ENCODE measurements at places on chromosomes 11 and 22.
A peak's percentile ranks its signal among the peaks of the same experiment; 100 is the strongest.

DNA sequence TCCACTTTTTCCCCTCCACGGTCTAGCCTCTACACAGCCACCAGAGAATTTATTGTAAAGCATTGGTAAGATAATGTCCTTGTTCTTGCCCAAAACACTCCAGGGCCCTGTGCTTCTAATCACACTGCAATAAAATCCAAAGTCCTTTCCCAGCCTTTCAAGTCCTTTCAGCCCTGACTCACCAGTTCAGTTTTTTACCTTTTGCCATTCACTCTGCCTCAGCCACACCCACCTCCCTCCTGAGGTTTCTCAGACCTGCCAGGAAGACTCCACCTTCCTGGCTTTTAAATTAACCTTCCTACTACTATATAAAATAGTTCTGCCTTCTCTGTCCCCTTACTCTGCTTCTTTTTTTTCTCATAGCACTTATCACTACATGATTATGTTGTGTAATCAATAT lies 91.0 kb upstream of the ARHGAP32 start:
- DNase-seq: no peak

DNA sequence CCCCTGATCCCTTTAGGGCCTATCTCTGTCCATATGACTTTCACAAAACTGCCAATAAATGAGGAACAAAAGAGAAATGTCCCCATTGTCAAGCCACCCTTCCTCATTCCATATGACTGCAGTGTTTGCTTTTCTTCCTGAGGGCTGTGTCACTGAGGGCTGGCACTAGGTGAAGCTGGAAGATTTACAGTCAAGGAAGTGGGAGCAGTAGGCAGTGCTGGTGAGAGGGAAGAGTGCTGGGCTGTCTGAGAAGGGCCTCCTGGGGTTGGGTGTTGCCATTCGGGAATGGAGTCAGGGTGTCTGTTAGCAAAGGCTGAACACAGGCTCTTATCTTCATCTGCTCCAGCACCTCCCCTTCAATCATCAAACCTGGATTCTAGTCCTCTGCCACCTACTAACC lies 30.9 kb downstream of the INSC start:
- no peak for DNase-seq

DNA sequence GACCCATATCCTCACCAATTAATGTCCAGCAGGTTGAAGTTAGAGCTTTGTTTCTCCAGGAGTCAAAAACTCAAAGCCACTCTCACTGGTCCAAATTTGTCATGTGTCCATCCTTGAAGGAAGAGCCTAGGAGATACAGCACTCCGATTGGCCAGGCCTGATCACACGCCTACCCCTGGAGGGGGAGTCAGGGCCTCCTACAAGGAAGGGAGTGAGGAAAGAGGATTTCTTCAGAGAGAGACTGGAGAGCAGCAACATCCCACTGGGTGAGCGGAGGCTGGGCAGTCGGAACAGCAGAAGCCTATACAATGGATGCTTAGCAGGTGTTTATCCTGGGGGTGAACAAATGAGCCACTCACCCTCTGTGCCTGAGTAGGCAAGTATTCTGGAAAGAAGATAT lies 113.9 kb downstream of the TRIM29 start:
- no peak for DNase-seq

DNA sequence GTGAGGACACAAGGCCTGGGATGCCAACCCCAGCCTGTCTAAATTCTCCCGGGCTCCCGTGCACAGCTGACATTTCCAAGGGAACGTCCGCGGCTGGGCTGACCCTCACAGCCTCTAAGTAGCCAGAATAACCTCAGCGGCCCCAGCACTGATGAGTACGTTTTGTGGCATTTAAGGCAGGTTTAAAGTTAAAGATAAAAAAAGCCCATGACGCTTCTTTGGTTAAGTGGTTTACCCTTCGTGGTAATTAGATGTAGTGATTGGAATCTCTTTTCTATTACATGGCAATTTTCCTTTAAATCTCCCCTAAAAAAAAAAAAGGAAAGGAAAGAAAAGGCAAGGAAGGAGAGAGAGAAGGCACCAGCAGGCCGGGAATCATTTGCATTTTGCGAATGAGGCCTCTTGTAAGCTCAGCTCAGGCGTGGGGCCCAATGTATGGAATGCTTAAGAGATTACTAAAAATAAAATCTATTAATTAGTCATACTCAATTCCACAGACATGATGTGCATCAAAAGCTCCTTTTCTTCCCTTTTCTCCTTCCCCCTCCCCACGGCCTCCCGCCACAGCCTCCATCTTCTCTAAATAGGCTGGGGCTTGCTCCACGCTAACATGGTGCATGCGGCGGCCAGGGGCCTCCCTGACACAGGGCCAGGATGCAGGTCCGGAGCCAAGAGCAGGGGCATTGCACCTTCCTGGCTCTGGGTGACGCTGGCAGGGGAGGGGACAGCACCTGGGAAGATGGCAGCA lies 44.1 kb downstream of the MACROD1 start:
- DNase-seq: no peak

DNA sequence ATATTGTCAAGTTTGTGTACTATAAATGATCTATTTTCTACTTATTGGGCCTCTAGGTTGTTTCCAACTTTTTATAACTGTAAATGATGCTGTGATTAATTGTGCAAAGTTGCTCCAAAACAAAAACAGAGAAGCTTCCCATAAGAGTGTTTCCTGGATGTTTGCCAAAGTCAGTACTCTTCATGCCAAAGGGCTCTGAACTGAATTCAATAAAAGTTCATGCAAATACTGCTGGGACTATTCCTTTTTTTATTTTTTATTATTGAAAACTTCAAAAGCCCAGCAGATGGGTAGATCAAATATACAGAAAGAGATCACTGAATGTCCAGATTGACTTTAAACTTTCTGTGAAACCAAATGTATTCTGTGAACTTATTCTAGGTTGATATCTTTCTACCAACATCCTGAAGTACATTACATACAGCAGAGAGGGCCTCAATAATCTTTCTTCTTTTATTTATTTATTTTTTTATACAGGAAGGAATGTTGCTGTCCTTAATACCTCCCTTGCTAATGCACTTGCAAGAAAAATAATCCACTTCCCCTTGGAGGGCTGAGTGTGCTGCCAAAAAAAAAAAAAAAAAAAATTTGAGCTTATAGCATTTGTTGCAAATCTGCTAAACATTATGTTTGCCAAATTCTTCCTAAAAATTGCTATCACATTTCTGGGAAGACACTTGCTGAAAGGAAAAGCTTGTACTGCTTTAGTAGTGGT lies 53.0 kb downstream of the CTSC start:
- DNase-seq: no peak

DNA sequence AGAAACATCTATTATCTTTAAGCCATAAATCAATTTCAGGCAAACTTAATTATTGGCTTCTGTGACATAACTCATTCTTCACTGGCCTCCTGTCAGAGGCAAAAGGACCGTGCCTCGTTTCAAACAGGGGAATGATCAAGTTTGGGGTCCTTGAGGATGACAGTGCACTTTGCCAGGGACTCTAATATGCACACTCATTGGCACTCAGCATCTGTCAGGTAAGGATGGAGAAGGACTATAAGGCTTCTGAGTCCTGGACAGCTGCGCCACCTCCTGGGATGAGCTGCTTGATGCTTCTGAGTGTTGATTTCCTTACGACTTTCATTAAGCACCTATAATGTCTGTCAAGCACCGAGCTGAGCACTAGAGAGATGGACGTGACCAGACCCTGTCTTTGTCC lies 20.2 kb downstream of the BPIFC start:
- peak; percentile 22 for DNase-seq

DNA sequence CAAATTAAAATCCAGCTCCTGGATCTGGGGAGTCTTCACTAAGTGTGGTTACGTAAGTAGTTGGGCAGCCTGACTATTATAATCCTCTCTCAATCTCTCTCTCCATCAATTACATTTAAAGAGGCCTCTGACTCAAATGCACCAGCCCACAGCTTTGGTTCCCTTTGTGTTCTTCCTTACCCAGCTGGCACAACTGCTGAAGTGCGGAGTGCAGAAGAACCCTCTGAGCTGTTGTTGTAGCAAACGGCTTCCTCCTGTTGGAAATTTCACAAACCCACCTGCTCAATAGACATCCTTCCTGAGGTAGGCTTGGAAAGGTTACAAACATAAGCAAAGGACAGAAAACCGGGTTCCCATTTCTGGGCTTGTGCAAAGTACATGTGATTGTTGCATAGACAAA lies 17.0 kb upstream of the SORL1 start:
- DNase-seq: no peak
